ENCODE measurements at places on chromosomes 16 and 17.

DNA sequence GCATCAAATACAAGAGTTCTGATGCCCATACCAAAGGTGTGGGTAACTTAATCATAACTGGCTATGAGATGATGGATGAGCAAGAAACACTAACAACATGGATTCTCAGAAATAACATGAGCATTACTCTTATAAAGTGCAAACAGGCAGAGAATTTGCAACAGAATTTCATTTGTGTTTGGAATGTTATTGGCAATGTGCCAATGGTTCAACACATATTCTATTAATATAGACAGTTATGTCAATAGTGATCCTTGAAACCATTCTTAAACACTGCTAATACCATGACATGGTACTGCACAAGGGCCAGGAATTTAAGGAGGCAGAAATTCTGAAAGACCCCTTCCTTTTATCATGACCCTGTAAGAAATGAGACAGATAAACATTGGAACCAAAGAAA lies 217.1 kb upstream of the WSB1 start:
- DNase-seq = no peak

DNA sequence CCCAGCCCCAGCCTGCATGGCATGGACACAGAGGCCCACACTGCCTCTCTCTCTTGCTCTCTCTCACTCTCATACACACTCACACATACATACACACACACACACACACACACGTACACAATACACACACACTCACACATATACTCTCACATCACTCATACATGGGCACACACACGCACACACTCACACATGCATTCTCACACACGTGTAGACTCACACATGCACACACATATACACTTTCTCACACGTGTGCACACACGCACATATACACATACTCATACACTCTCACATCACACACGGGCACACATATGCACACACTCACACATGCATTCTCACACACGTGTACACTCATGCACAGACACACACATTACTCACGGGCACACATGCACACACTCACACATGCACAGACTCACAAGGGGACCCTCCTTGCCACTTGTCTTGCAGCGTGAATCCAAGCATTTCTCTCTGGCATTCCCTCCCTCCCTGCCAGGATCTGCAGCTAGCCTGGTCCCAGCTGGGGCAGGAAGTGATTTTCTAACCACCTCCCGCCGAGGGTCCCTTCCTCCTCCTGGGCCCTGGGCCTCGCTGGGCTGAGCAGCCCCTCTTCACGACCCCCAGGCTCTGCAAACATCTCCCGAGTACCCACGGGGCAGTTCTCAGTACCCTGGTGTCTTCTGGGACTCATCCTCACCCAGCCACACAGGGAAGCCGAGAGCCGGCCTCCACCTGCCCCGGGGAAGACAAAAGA lies 37.5 kb downstream of the IL21R start:
- no peak for DNase-seq

DNA sequence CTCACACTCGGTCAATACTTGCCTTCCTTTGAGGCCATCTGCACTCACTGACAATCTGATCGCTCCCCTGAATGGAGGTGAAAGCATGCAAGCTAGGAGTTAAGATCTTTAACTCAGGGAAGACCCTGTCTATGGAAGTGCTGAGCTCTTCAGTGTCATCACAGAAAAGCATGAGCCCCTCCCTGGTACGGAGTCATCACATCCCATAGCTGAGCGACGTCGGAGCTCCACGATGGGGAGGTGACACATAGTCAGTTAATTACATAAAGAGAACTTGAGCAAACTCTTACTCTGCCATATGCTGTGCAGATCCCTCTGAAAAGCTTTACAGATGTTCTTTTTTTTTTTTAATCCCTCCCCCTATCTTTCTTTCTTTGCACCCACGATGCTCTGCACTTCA lies 463.2 kb downstream of the WWOX start:
- no peak for DNase-seq

DNA sequence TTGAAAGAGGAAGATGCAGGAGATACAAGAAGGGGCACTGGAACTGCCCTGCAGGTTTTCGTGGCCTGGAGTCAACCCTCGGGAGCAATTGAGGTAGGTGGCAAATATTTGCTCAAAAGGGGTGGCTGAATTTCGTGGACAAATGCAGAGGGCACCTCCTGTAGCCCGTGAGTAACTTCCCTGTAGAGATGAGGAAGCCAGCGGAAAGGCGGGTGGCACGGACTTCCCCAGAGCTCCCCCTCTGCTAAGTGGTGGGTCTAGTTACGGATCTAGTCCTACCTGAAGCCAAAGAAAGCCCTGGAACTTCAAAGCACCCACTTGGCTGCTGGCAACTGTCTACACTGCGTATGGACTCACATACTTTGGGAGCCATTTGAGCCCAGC lies 1.0 kb upstream of the ATP2C2 start:
- DNase-seq = no peak

Measured in naive thymus-derived CD8-positive, alpha-beta T cell (primary cell).